A673 (cell line): ENCODE measurements at places on chromosomes 3 and 15. TPM values are rescaled to one million over a fixed set of nuclear protein-coding genes. Genes with fewer than 3 reads are reported as not detected.

Gene TSC22D2
- total RNA-seq, result 28.8 and 28.9 TPM in 2 replicates

DNA sequence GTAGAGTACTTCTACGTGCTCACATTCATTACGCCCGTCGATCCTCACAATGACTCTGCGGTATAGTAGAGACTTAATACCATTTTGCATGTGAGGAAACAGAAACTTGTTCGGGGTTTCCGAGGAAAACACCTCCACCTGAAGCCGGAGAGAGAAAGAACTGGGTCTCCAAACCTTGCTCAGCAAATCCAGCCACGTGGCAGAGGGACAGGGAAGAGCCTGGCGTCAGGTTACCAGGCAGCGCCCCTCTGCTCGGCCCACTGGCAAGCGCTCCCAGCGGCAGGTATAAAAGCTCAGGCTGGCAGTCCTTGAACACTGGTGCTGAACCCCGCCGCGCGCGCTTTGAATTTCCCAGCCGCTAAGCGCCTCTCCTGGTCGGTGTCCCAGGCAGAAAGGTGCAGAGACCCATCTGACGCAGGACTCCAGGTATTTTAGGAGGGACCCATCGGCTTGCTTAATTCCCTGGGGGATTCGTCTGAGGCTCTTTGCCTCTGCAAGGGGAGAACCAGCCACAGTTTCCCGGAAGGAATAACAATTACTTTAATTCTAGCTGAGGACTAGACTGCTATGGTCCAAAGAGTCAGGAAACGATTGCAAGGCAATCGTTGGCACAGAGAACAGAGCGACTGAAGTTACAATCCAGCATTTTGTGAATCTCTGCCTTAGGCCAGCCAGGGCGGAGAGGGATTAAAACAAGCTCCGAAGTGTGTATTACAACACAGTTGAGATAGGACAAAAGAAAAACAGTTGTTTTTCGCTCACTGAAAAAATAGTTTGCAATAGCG, at the start of gene C2CD4A:
TSS of gene C2CD4A (plus strand) at position 315 of the 785 bp plus-strand sequence. CDS start 637 bp downstream, outside the sequence.
- DNase-seq, result peak; percentile 69

Gene MESP2
- total RNA-seq, result 0.26 and 0.81 TPM in 2 replicates

DNA sequence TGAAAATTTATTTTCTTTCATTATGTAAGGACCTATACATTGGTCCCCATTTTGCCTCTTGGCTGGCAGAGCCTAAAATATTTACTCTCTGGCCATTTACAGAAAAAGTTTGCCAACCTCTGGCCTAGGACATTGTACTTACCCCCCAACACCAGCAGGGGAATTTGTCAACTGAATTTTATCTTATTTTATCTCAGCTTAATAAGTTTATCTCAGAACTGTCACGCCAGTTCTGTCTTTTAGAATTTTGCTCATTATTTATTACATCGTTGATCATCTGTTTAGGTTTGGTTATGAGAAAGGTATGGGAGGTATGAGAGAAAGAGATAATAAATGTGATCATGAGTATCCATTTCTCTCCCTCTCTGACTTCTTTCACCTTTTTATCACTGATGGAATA, 38.3 kb downstream of the CHD2 start:
- no peak for DNase-seq

GRCh38 chr15:87874896-87875711, 381.4 kb downstream of the NTRK3 start:
- DNase-seq, result no peak
